ENCODE measurements at places on chromosomes 3 and 15.

DNA sequence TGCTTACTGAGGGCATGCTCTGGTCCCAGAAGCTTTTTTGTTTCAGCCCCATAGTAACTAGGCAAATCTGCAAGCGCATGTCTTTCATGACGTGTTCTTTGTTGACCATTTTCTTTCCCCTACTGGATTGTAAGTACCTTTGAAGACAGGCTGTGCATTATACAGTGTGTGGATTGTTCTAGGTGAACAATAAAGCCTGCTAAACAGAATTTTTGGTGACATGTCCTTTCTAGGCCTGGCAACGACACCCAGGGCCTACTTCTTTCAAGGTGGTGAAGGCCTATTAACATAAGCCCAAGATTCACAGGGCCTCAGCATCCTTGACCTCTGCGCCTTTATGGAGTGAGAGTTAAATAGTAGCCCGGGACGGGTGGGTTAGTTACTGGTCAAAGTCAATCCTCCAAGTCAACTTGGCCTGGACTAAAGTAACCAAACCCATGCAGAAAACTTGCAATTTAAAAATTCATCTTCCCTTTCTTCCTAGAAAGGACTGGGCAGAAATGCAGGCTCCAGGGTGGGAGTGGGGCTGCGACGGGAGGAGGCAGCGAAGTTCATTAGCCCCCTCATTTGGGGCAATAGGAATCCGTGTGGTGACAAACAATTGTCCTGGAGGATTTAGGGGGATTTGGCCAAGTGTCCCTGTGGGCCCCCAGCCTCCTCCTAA lies 37.6 kb upstream of the TRIM71 start:
- DNase-seq = no peak

DNA sequence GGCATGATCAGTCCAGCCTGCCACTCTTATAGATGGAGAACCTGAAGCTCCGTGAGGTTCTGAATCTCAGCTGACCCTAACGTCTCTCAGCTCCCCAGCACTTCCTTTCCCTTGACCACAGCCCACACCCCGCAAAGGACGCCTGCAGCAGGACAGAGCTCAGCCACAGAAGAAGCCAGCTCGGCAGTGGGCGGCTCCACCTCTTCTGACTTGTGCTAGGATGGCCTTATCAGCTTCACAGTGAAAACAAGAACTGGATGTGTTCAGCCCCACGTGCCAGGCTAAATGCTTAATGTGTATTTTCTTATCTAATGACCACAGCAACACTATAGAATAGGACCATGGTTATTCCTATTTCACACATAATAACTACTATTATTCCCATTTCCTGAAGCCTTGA lies 127.6 kb downstream of the ARNT2 start:
- DNase-seq = no peak

DNA sequence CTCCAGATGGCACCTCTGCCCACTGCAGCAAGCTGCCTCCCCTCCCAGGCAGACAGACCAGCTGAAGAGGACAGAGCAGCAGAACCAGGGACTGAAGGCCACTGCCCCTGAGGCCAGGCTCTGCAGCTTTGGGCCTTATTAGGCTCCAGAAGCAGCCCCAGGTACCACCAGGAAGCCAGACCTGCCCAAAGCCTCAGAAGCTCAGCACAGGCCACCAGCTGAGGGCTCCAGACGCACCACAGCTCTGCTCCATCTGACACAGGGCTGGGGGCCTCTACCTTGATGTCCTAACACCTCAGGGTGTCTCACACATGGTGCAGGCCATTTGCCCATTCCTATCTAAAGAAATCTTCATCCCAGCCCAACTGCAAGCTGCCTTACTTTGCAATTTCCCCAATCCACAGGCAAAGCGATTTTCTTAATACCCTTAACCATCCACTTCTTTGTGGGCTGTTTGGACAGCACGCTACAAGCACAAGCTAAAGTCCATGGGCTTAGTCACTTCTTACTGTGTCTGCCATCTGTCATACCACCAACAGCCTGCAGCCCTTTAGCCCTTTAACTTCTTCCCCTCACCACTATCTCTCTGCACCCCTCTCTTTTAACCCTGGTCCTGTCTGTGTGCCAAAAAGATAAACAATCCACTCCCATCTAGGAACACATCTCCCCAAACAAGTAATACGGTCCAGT lies 112.1 kb downstream of the IQSEC1 start:
- no peak for DNase-seq

GRCh38 chr15:73687351-73687750 lies 3.2 kb downstream of the CD276 start:
- DNase-seq = no peak

GRCh38 chr3:53739966-53740365 lies 106.3 kb downstream of the CHDH start:
- DNase-seq = no peak

GRCh38 chr3:171390051-171390941 lies 69.9 kb downstream of the TNIK start:
- DNase-seq = no peak

DNA sequence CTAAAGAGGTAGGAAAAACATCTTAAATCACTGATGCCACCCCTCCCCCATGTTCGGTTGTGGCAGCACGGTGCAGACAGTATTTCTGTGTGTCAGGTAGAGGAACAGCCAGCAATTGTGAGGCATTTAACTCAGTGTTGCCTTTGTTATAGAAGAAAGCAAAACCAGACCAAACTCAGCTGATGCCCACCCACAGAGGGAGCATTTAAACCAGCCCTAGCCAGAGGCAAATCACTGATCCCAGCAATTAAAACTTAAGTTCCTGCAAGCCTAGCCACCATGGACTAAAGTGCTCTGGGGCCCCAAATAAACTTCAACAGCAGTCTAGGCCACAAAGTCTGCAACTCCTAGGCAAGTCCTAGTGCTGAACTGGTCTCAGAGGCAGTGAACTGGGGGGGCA lies 94.5 kb downstream of the CFAP20DC start:
- no peak for DNase-seq

DNA sequence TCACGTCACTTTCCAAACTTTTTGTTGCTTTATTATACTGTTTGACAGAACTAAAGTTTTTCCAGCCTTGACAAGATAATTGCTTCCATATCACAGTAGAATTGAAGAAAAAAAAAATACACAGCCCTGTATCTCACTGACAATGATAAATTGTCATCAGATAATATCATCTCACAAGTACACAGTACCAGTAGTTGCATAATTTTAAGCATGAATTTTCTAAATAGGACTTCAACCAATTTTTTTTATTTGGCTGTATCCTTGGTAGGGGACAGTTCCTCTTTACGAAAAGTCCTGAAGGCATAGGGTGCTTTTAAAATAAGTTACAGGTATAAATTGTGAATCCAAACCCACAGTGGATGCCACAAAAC lies 230.7 kb downstream of the ATP8B4 start:
- no peak for DNase-seq

GRCh38 chr3:5357089-5357488 lies 169.6 kb downstream of the EDEM1 start:
- no peak for DNase-seq

DNA sequence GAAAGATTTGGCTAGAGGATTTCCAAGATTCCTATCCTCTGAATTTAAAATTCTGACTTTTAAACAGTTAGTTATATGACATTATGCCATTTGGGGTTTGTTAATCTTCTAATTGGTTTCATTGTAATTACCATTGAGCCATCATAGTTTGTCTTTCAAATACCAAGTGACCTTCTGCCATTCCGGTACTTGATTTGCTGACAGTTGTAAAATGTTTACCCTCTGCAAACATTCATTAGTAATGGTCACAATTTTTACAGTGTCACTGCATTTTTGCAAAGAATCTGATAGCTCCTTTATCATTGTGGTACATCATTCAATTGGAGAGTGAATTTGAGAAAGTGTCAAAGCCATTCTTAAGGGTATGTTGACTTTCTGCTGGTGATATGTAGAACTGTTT lies 645.0 kb upstream of the TBL1XR1 start:
- no peak for DNase-seq

DNA sequence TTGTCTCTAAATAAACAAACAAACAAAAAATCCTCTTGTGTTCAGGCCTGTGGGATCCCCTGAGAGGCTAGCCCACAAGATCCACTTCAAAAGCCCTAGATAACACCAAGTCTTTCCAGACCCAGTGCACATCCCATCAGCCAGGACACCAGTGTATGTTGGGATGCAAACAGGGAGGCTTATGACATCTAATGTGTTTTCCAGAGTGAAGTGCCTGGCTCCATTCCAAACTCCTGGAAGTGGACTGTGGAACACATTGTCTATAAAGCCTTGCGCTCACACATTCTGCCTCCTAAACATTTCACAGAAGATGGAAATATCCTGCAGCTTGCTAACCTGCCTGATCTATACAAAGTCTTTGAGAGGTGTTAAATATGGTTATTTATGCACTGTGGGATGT lies 57.0 kb downstream of the MLH1 start:
- DNase-seq = no peak

GRCh38 chr15:96246057-96246456 lies 84.4 kb upstream of the NR2F2 start:
- DNase-seq = no peak

DNA sequence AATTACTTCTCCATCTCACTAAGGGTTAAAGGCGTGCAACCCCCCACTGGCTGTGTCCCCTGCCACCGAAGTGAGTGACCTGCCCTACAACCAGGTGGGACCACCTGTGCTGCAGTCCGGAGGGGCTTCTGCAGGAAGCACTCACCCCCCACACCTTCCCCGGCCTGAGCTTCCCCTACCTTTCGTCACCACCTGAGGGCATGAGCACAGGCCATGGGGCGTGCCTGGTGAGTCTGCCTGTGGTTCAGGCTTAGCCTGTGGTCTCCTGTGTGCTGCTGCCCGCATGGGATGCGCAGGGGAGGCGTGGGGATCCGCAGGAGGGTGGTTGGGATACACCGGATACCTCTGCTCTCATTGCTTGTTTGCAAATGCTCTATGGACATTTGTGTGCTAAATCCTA lies 46.0 kb downstream of the KLHL25 start:
- no peak for DNase-seq

GRCh38 chr3:134881305-134881704 lies 86.2 kb downstream of the EPHB1 start:
- DNase-seq = no peak

- no peak for DNase-seq
Measured at GRCh38 chr3:24475925-24476324, 18.7 kb downstream of the THRB start.

DNA sequence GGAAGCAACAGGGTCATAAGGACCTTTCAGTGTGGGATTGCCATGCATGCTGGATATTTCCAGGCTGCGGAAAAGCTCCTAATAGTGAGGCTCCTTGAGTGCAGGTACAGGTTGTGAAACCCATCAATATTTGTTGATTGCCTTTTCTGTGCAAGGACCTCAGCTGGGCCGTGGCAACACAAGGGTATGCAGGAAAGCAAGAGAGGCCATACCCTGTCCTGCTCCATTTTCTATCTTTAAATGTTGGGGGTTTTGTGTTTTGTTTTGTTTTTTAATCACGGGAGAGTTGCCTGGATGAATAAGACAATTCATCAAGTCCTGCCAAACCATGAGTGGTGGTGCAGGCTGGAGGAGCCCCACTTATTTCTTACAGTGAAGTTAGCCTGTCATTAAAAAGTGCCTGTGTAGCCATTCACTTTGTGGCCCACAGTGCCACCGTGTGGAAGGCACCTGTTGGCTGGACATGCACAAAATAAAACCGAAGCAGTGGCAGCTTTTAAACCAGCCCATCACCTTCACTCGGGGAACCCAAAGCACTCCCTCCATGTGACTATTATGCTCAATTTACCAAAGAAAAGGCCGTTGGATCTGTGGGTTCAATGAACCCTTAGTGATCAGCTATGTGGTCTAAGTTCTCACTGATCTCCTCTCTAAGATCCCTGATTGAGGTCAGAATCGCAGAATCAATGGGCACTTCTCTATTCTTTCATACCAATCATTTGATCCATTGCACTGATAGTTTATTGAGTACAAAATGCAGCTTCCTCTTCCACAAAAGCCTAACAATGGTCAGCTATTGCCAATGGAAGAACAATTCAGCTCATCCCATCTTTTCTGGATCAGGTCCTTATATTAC lies 42.2 kb downstream of the CLDN18 start:
- no peak for DNase-seq

- no peak for DNase-seq
Measured at GRCh38 chr15:88191812-88192165, 64.8 kb downstream of the NTRK3 start.

- DNase-seq = no peak
Measured at GRCh38 chr15:96363707-96364106, 33.2 kb downstream of the NR2F2 start.

DNA sequence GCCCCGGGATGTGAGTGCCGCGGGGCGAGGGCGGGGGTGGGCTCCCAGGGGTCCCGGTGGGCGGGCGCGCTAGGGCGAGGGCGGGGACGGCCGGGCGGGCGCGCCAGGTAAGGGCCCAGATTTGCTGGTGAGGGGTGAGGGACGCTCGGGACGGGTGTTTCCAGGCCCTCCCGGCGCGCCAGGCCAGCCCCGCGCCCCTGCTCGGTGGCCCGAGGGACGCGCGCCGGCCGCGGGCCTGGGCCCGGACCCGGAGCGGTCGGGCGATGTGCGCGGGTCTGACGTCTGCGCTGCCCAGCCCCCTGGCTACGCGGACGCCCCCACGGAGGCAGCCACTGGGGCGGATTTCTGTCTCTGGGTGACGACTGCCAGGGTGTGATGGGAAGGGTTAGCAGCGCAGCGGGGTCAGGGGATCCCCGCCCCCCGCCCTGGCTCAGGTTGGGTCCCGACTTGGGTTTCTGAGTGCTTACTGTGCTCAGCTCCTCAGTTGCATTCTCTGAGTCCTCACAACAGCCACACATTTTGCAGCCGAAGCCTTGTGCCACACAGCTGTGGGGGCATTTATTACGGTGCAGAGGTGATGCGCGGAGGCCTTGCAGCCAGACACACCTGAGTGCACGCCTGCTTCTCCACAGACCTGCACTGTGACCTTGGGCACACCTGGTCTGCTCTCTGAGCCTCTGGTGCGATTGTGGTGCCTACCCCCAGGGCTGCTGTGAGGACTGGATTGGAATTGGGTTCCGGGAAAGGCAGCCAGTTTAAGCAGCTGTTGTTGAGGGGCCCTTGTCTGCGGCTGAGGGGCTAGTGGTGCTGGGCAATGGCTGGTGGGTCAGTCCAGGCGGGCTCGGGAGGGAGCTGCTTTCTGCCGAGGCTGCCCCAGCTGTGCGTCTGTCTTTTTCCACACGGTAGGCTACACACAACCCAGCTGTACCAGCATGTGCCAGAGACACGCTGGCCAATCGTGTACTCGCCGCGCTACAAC lies 523 bp downstream of the HDAC11 start:
- DNase-seq = no peak

All from LNCaP clone FGC (cell line).